ENCODE measurements at places on chromosomes 3 and 15. TPM values are rescaled to one million over a fixed set of nuclear protein-coding genes. Genes with fewer than 3 reads are reported as not detected.

Gene ECE2
- not detected for total RNA-seq

Gene ATG3
- total RNA-seq, result 65.1 TPM

Gene FGF12
- not detected for total RNA-seq

Gene CLDN16
- total RNA-seq, result 0.23 TPM

Gene OR5K3
- not detected for total RNA-seq

Gene LRRIQ4
- not detected for total RNA-seq

Gene GMPS
- 91.3 TPM for total RNA-seq
